ENCODE measurements at places on chromosomes 3 and 15.

DNA sequence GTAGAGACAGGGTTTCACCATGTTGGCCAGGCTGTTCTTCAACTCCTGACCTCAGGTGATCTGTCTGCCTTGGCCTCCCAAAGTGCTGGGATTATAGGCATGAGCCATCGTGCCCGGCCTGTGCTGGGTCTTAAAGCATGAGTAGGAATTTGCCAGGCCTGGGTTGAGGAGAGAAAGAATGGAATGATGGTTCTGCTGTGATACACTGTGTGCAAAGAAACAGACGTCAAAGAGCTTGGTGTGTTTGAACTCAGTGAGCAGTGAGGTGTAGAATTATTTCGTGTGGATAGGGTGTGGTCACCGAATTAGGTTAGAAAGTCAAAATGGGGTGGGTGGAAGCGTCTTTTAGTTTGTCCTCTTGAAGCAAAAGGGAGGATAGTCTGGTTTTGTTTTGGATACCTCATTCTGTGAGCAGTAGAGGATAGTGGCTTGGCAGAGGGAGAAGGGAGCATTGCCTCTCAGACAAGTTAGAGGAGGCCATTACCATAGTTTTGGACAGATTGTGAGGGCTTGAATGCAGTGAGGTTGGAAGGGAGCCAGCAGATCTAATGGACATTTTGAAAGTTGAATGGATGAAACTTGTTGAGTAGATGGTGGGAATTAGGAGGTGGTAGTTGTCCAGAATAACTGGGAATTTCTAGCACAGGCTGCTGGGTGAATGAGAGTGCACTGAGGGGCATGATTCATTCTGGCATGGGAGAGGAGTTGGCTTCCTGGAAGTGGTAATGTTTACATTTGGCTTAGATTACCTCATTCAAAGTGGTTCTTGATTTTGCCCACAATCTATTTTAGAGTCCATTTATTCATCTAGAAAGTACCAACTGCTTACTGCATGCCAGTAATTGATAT, 27.2 kb downstream of the AKAP13 start:
- no peak for DNase-seq

DNA sequence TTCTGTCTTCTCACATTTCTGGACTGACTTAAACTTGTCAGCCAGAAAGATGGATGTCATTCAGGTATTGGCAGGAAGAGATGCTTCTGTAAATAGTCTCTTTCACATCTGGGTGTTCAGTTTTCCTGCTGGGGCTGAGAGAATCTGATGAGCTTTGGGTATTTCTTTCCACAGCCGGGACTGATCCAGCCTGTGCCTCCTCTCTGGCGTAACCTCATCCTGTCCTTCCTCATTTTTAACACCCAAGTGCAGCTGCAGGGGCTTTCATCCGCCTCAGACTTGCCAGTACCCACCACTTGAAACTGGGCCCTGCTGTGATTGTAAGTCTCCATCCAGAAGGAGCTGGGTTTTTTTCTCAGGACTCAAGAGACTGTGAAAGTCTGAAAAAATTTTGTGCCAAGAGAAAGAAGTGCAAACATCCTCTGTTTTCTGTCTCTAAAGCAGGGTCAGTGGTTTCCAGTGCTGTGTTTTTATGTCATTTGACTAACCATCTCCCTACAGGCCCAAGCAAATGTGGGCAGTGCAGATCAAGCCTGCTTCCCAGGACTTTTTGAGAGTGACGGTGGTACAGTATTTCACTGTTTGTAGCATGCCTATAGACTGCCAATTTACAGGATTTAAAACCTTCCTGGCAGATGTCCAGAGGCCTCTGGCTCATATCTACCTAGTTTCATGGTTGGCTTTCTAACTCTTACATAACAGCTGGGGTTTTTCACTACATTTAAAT, 342.7 kb downstream of the PTPRG start:
- DNase-seq = peak; percentile 45

DNA sequence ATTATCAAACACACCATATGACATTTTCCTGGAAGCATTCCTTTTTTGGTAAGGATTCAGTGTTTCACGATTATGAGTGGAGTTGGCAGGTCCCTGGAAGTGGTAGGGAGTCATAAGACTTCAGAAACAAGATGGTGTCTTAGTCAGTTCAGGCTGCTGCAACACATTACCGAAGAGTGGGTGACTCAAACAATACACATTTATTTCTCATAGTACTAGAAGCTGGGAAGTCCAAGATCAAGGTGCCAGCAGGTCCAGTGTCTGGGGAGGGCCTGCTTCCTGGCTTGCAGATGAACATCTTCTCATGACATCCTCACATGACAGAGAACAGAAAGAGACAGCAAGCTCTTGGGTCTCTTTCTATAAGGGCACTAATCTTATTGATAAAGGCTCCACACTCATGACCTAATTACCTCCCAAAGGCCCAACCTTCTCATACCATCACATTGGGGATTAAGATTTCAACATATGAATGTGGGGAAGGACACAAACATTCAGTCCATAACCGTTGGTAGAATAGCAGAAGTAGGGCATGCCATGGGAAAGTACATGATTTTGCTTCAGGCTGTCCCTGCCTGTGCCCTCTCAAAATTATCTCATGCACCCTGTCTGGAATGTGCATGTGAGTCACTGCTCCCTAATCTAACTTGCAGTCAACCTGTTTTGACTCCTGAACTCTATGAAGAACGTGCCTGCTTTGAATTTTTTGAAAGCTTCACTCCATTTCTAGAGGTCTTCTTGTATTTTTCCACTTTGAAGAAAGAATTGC, 72.5 kb downstream of the GTPBP8 start:
- DNase-seq = no peak

DNA sequence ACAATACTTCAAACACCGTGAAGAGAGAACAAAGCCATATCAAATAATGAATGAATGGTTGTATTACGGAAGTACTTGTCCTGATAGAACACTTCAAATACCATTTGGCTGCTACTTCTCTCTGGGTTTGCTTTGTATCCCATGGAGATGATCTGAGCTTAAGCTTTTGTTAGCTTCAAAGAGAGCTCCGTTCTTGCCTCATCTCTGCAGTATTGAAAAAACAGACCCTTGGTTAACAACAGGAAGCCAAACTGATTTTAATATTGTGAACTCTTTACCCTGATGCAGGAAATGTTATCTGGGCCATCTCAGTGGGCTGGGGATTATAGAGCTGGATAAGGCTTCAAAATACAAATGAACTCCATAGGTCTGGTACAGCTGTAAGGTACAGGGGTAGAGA, 101.0 kb downstream of the CHL1 start:
- no peak for DNase-seq

- no peak for DNase-seq
These were observed 391.4 kb upstream of the DPH6 start for GRCh38 chr15:35937380-35937779.

DNA sequence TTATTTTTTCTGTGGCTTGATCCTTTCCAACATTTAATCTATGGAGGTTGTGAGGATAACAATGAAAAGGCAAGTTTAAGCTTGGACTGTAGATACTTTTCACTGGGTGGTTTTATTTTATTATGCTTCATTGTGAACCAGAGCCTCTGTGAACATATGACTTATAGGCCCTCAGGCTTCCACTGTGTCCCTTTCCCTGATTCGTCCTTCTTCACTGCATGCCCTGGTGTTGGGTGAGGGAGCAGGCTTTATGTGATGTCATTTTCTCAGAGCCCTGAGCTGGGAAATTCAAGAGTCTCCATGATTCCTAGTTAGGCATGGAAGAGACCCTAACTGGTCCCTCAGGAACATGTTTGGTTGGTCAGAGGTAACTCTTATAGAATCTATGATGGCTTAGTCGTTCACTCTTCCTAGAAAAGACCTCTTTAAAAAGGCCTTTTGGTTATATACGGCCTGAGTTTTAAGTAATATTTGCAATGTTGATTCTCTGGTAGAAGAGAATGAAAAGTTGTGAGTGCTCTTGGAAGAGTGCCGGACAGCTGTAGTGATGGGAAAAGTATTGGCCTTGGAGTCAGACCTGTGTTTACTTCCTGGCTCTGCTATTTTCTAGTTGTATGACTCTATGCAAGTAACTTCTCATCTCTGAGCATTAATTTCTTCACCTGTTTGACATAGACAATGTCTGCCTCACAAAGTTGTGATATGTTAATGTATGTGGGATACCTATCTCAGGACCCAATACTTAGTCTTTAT, 168.4 kb downstream of the LPP start:
- no peak for DNase-seq

- DNase-seq = peak; percentile 56
These were observed 96.5 kb upstream of the THRB start for GRCh38 chr3:24591191-24591590.

DNA sequence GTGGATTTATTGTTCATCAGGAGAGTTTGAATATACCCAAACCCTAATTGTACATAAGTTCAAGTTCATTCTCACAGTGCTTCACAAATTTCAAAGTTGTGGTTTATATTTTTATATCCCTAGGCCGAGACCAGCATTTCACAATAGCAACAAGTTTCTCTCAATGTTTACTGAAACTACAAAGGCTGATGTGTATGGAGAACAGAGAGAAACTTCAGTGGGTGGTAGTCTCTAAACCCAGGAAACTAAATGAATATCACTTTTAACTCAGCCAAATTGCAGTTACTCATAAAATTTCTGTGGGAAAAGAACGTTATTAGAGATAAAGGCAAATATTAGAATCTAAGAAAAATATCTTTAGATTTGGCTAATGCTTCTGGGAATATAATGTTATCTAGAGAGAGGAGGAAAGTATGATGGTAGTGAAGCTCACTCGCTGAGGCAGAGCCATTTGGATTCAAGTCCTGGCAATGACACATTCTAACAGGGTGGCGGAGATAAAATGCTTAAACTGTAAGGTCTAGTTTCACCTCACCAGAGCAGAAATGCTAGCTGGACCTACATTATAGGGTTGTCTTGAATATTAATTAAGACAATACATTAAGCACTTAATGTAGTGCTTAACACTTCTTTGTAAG, 514.8 kb downstream of the EPHA3 start:
- no peak for DNase-seq

- DNase-seq = peak; percentile 11
These were observed 76.6 kb downstream of the GBE1 start for GRCh38 chr3:81684751-81685395.

GRCh38 chr3:171531716-171532115, 71.5 kb upstream of the TNIK start:
- DNase-seq = no peak

GRCh38 chr3:119681279-119681678, 4.1 kb upstream of the COX17 start:
- peak; percentile 40 for DNase-seq

DNA sequence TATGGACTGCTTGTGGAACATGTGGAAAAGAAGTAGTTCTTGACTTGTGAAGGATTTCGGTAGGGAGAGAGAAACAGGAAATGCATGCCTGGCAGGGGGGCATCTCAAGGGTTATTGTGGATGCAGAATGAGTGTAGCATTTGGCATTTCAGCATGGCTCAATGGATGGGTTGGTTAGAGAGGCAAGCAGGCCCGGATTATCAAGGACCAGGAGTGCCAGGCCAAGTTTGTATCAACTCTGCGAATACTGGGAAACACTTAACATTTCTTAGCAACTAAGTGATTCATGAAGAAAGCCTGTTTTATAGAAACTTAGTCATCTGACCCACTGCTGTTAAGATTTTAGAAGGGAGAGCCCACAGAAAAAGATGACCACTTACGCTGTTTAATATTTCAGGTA, 33.6 kb downstream of the KIF15 start:
- DNase-seq = no peak

DNA sequence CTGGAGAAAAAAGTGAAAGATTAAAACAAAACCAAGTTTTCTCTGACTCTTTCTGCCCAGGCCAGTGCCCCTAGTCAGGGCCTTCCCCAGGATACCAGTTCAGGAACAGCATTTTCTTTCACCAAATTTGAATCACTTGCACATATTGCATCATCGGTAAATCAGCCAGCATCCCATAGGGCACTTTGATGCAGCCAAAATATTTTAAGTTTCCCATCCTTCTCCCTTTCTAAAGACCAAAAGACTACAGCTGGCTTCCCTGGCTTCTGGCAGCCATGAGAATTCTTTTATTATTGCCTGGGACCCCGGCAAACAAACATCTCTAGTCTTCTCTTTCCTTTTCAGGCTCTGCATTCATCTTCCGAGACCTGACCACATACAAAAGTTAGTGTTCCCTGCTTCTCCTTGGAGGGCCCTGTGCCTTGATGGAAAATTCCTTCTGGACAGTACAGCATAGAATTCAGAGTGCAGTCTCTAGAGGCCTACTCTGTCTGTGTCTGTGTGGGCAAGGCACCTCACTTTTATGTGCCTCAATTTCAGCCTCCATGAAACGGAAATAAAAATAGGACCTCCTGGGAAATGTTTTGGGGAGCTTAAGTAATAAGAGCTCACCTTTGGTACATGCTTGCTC, 348.0 kb downstream of the VPS13C start:
- no peak for DNase-seq

DNA sequence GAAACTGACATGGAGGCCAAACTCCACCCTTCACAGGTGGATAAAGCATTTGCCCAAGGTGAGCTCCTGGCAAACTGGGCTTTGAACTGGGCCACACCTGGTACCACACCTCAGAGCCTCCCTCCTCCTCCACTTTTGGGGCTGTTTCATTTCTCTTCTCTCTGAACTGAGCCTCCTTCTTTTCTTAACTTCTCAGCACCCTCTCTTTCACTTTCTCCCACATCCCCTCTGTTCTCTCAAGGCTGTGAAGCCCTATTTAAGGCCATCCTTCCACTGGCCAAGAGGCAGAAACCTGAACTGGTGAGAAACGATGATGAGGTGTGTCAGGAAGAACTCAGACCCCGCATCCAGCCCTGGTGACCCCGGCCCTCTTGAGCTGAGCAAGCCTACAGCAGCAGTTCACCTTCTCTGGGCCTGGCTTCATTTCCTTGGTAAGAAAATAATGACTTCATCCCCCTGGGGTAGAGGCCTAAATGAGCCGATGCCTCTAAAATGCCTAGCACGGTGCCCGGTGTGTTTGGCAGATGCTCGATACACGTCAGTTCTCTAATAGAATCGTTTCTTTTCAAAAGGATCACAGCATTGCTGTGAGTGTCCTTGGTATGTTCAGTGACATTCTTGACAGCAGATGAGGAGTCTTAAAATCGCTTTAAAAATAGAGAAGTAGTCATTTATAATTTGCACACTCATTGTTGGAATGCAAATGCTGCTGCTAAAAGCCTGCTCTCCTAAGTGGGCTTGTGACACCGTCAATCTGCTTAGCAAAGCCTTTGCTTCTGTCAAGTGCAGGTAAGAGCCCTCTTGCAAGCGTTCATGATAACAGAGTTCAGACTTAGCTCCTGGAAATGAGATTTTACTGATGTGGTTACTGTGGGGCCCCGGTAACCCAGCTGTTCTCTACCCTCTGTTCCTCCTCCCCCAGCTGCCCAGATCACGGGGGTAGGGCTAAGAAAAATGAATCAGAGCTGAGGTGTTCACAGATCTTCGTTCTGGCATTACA, 97.7 kb upstream of the ATP2B2 start:
- peak; percentile 71 for DNase-seq

GRCh38 chr3:20742903-20743552, 557.0 kb upstream of the SGO1 start:
- DNase-seq = no peak

- no peak for DNase-seq
These were observed 27.3 kb downstream of the LARP6 start for GRCh38 chr15:70826634-70827033.

DNA sequence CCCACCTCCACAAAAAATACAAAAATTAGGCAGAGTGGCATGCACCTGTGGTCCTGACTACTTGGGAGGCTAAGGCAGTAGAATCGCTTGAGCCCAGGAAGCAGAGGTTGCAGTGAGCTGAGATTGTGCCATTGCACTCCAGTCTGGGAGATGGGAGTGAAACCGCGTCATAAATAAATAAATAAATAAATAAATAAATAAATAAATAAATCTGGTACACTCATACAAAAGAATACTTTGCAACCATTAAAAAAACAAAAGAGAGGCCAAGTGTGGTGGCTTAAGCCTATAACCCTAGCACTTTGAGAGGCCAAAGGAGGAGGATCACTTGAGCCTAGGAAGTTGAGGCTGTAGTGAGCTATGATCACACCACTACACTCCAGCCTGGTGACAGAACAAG, 28.0 kb downstream of the MESP1 start:
- DNase-seq = no peak
